ENCODE measurements at places on chromosomes 12 and 14. TPM values are rescaled to one million over a fixed set of nuclear protein-coding genes. Genes with fewer than 3 reads are reported as not detected.

DNA sequence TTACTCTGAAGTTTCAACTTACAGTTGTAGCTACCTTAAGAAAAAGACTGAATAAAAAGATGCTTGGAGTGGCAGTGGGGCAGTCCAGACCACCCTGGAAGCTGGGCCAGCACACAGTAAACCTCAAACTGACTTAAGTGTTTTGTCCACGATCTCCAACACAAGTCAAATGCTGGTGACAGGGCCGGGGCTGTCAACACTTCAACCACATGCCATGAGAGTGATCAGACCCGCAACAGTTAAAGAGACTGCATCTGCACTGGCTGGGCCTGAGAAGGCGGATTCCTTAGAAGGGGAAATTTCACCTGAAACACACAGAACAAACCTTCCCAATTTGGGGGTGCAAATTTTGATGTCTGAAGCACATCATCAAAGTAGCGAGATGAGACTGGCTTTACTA is 223.5 kb upstream of the CAND1 start:
- no peak for DNase-seq
- no peaks in the 10 kb centered on the region for H3K27me3 ChIP-seq
- no peaks in the 10 kb centered on the region for H3K36me3 ChIP-seq

The CCDC196 gene
- total RNA-seq: not detected

The STAC3 gene
- 3.8 TPM for total RNA-seq

DNA sequence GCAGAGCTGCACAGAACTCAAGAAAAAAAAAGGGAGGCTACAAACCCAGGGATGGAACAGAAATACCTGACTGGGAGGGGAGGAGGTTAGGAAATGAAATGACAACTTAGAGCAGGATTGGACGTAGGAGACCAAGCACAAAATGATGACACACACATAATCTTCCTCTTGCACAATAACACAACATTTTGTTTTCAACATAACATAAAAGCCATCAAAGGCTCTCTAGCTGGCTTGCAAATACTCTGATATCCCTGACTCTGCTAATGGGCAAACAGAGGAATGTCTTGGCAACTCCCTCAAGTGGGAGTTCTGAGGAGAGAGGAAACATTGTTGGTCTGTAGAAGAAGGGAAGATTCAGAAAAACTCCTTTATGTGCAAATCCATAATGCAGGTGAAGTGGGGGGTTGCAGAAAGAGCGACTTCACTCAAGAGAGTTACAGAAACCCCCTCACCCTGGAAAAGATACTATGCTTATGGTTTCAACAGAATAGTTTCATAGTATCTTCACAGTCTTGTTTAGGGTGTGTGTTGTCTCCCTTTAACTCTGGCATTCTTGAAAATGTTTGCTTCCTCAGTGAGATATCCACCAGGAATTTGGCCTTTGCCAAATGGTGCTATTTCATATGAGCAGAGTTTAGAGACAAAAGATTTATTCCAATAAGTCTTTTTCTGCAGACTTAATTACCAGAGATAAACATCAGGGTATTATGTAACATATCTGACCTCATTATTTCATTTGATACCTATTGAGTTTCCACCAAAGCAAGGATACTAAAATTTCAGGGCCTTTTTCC is 43.8 kb upstream of the LTBP2 start:
- H3K4me1 ChIP-seq: no peaks in the 10 kb centered on the region
- DNase-seq: no peak
- no peak overlapping the region for H3K4me3 ChIP-seq
- H3K27me3 ChIP-seq: no peaks in the 10 kb centered on the region
- no peak overlapping the region for H3K27ac ChIP-seq

DNA sequence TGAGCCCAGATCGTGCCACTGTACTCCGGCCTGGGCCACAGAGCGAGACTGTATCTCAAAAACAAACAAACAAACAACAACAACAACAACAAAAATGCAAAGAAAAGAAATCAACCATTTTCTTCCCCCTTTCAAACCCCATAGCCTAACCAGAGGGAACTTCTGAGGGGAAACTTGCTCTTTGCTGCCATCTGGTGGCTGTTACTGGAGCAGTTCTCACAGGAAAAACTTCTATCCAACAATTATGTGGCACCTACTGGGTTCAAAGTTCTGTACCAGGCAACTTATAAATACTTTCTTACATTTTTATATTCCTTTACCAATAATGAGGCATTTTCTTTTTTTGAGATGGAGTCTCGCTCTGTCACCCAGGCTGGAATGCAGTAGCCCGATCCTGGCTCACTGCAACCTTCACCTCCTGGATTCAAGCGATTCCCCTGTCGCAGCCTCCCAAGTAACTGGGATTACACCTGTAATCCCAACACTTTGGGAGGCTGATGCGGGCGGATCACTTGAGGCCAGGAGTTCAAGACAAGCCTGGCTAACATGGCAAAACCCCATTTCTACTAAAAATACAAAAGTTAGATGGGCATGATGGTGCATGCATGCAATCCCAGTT is 50.9 kb upstream of the BICDL1 start:
- DNase-seq: peak; percentile 74
- H3K36me3 ChIP-seq: no peaks in the 10 kb centered on the region
- H3K27ac ChIP-seq: no peak overlapping the region
- peaks cover 3% of the 10 kb centered on the region for H3K4me1 ChIP-seq

GRCh38 chr12:101780599-101780998 is 41.3 kb upstream of the SYCP3 start:
- H3K4me3 ChIP-seq: no peak overlapping the region
- DNase-seq: no peak
- H3K36me3 ChIP-seq: peaks cover 2% of the 10 kb centered on the region
- H3K4me1 ChIP-seq: peaks cover 21% of the 10 kb centered on the region
- peak overlapping the region; percentile 3 for H3K27ac ChIP-seq
- H3K27me3 ChIP-seq: no peaks in the 10 kb centered on the region

DNA sequence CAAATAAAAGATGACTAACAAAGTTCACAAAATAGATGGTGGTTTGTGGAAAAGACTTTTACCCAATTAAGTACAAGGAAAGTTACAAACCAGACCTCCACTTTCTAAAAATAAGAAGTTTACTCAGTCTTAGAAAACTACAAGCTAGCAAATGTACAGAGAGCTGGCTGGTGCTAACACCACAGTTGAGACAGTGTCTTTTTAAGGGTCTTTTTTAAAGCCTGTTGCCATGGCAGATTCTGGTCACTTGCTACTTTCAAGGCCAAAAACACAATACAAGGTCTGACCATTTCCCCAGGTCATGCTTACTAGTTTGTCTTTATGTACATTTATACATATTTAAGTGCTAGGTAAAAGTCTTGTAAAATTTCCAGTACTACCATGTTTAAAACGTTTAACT is 2.4 kb downstream of the BTG1 start:
- H3K27ac ChIP-seq: no peak overlapping the region
- H3K27me3 ChIP-seq: peaks cover 4% of the 10 kb centered on the region
- H3K4me3 ChIP-seq: peak overlapping the region; percentile 99
- peaks cover 63% of the 10 kb centered on the region for H3K4me1 ChIP-seq

DNA sequence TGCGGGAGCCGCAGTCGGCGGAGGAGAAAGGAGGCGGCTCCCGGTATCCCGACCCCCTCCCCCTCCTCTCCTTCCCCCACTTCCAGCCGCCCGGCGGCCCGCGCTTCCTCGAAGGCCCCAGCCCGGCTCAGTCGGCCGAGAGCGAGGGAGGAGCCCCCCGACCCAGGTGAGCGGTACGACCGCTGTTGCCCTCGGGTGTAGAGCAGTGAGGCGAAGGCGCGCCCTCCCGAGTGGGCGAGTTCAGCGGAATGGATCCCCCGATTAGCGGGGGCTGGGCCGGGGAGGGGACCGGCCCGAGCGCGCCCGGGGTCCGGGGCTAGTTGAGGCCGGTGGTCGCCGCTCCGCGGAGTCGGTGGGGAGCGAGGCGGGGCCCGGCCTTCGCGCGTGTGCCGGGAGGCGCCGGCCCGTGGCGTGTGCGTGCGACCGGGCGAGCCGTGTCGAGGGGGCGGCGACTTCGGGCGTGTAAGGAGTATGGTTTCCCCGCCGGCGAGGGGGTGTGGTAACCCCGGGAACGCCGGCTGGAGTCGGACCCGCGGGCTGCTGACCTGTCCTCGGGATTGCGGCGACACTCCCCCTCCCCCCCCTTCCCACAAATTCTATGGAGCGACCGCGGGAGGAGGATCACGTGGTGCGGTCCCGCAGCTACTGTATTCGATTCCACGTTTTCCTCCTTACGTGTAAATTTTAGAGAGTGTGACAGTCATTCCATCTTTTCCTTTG is 501 bp downstream of the RIMKLB start:
- H3K27me3 ChIP-seq: no peaks in the 10 kb centered on the region
- peak overlapping the region; percentile 96 for H3K27ac ChIP-seq
- no peaks in the 10 kb centered on the region for H3K36me3 ChIP-seq
- peak overlapping the region; percentile 88 for H3K4me3 ChIP-seq

The SLC5A8 gene
- total RNA-seq: not detected

The RFLNA gene
- total RNA-seq: 2.1 TPM

DNA sequence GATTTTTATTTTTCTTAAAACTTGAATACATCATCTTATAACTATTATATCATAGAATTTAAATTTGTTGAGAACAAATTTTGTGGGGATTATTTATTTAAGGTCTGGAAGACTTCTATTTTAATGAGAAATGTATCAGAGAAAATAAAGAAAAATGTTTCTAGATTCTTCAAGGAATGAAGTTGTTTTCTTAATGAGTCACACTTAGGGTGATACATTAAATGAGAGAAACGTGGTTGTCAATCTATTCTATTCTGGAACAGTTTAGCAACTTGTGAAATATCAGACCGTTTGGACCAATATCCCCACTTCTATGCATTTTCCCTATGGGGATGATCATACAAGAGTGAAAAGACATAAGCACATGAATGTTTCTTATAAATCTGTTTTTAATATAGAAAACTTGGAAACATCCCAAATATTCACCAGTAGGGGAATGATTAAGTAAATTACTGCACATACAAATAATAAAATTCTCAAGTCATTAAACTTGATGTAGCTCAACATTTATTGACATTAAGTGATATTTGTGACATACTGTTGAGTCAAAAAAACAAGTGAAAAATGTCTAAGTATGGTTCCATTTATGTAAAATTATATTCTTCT is 88.5 kb downstream of the E2F7 start:
- peaks cover 4% of the 10 kb centered on the region for H3K36me3 ChIP-seq
- no peaks in the 10 kb centered on the region for H3K4me1 ChIP-seq
- peaks cover 3% of the 10 kb centered on the region for H3K27me3 ChIP-seq
- no peak for DNase-seq
- no peak overlapping the region for H3K4me3 ChIP-seq

The RD3L gene
- total RNA-seq: not detected

DNA sequence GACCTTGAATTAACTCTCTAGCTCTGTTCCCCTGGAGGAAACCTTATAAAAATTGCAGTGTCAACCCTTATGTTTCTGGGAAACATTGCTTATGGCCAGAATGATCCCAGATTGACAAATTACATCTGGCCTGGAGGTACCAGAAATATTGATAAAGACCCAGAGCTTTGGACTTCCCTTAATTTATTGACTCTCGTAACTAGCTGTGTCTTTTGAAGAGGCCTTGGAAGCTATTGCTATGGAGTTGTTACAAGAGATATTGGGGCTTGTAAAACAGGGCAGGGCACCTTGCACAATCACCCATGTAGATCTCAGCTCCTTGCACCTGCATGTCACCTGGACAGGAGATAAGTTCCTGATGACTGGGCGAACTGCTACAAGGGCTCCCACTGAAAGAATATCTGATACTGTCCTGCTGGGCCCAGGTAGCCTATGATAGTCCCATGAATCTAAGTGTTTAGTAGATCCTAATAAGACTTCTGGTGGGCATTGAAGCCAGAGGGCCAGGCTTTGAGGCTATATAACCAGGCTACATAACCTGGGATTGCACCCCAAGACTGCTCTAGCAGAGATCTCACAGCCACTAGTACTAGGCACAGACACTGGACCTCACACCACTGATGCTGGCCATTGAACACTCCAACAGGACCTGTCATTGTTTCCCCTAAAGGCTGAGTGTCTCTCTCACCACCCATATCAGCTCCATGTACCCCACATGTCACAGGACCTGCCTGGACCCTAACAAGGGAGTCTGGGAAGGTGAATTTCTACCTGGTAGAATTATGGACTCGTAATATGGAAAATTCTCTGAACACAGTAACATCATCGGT is 135.7 kb upstream of the PWP1 start:
- H3K27me3 ChIP-seq: peaks cover 3% of the 10 kb centered on the region
- H3K4me1 ChIP-seq: no peaks in the 10 kb centered on the region
- H3K27ac ChIP-seq: no peak overlapping the region
- no peak overlapping the region for H3K4me3 ChIP-seq
- H3K36me3 ChIP-seq: no peaks in the 10 kb centered on the region

Measured in neural crest cell (in vitro differentiated cells).